ENCODE measurements at places on chromosomes 2 and 18.

- DNase-seq, result no peak
These were observed 1389.3 kb upstream of the ZEB2 start for GRCh38 chr2:145909175-145909755.

- no peak for DNase-seq
These were observed 22.5 kb downstream of the DRC1 start for GRCh38 chr2:26424221-26424620.

GRCh38 chr18:57048351-57048750 lies 98.5 kb upstream of the BOD1L2 start:
- DNase-seq, result no peak

DNA sequence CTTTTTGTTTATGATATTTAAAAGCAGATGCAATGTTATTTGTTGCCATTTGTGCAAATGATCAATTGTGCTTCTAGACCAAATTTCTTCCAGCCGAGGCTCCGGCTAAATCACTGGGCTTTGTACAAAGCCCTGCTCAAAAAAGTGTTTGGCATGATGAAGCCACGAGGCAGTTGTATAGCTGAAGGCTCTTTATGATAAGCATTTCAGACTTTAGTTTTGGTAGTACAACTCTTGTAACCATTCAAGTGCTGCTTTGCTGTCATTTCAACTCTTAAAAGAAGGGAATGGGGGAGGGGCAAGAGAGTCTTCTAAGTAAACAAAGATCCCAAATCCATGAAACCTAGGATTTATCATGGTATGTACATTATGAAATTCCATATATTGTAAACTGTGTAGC lies 3.3 kb upstream of the ZNF532 start:
- DNase-seq, result no peak

All from renal cortical epithelial cell (primary cell).